ENCODE measurements at places on chromosomes 16 and 17. TPM values are rescaled to one million over a fixed set of nuclear protein-coding genes. Genes with fewer than 3 reads are reported as not detected.

DNA sequence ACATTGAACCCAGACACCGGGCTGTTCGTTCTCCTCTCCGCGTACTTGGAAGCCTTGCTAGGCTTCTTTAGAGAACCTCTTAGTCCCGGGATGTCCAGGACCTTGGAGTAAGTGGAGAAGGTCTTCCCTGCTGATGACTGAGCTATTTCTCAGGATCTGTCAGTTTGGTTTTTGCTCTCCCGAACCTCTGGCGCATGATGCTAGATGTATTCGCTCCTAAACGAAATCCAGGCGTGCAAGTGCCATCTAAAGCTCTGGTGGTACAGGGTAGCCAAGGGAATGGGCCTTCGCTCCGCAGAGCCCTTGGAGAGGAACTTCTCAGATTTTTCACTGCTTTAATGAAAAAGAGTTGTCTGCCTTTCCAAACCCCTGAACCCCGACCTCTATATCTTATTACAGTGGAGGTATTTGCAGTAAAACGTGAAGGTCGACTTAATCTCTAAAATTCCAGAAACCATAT, 547 bp downstream of the VMP1 start:
- DNase-seq, result peak; percentile 6

GRCh38 chr16:85480727-85481101, 132.4 kb upstream of the GSE1 start:
- DNase-seq, result no peak

GRCh38 chr16:68909099-68909733, 65.9 kb downstream of the TANGO6 start:
- no peak for DNase-seq

The CRISPLD2 gene
- 11.8 TPM for total RNA-seq

DNA sequence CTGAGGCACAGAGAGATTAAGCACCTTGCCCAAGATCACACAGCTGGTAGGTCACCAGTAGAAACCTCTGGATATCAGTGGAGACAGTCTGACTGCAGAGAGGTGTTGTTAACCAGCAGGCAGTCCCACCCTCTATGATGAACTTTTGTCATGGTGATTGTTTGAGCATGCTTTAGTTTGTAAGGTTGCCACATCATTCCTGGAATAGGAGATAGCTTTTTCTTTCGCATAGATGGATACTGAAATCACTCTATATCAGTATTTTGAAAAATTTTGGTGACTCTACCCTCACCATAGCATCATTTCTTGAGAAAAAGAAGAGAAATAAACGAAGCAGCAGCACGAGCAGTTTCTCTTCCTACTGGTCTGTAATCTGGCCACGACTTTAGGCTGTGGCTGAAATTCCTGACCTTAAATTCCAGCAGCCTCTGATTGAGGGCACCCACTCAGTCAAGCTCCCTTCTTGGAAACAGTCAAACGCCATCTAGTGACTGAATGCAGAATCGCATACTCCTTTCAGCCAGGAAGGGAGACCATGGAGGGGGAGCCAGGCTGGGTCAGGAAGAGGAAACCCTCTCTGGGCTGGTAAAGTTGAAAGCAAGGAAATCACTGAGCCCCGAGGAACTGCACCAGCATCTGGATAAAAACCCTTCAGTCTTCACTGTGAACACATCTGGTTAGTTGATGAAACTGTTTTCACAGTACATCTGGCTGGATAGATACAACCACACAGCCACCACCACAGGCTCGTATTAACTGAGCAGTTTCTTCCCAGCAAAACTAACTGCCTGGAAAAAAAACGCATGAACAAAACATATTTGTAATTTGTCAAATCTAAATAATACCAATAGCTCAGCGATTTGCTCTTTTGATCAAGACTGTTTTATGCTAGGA, 108.5 kb upstream of the XYLT1 start:
- peak; percentile 55 for DNase-seq

The ABCC6 gene
- 1.9 TPM for total RNA-seq

Data from skin of body (tissue), 3 donors.